ENCODE measurements at places on chromosomes 3 and 15.

DNA sequence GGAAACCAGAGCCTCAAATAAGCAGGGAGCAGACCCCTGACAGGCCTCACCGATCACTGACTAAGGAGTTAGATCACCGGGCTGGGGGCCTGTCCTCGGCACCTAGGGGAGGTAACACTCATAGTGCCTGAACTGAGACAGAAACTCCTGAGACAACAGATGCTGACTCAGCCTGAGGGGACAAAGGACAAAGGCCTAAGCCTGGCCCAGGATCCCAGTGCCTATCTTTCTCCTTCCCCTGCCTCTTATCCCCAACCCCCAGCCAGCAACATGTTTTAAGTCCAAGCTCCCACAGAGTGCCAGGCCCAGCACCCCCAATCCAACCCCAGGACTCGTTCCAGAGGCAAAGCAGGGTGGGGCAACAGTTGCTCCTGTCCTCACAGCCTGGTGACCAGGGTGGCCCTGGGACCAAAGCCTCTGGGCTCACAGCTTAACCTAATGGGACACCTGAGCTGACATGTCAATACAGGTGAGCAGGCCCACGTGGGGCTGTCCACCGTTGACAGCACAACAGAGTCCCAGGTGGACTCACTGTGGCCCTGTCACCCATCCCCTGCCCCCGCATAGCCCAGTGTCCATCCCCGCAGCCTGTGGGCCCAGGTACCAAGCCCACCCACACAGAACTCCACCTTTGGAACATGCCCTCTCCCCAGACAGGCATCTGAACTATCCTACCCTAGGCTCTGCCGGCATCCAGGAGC is 37.4 kb downstream of the ADCY5 start:
- ATAC-seq: no peak

DNA sequence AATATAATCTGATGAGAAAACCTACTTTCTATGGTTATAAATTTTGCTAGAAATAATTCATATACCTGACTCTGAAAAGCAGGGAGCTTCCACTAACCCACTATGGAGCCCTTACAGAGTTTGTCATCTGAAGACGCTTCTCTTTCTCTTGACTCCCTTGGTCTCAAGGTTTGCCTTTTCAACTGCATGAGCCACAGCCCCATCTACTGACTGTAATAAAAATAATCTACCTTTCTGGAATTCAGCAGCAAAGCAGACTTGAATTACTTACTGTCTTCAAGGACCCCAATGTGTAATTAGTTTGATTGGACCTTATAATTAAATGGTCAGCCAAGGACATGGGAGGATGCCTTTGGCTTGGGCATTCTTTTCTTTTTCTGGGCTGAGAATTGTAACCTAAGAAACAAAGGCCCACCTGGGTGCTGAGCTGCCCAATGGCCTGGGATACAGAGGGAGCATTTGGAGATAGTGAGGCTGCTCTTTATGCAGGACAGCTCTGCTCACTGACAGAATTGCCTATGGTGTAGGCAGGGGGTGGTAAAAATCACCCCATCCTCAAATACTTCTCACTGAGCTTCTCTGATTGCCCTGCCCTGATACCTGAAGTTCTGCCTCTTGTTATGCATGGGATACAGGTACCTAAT is 178.6 kb upstream of the TRIM42 start:
- peak; percentile 35 for ATAC-seq

DNA sequence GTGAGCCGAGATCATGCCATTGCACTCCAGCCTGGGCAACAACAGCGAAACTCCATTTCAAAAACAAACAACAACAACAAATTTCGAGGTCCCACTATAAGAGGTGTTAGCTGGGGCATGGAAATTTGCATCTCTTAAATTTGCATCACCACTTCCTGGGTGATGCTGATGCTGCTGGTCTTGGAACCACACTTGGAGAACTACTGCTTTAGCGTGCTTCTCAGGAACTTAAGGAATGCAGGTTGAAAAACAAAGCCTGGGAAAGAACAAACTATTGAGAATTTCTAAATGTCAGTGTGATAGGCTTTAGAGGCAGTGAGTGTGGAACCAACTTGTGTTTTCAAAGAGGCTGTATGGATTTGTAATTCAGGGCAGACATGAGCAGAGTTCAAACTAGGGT is 858.4 kb upstream of the ARPP21 start:
- no peak for ATAC-seq

GRCh38 chr3:72630327-72630968 is 217.8 kb downstream of the SHQ1 start:
- peak; percentile 70 for ATAC-seq

GRCh38 chr3:59876533-59877062 is 826.8 kb upstream of the CFAP20DC start:
- ATAC-seq: no peak

- ATAC-seq: peak; percentile 7
These were observed 5.2 kb downstream of the ANXA2 start for GRCh38 chr15:60392601-60392985.
